ENCODE measurements at places on chromosomes 4 and X.
A peak's percentile ranks its signal among the peaks of the same experiment; 100 is the strongest.

DNA sequence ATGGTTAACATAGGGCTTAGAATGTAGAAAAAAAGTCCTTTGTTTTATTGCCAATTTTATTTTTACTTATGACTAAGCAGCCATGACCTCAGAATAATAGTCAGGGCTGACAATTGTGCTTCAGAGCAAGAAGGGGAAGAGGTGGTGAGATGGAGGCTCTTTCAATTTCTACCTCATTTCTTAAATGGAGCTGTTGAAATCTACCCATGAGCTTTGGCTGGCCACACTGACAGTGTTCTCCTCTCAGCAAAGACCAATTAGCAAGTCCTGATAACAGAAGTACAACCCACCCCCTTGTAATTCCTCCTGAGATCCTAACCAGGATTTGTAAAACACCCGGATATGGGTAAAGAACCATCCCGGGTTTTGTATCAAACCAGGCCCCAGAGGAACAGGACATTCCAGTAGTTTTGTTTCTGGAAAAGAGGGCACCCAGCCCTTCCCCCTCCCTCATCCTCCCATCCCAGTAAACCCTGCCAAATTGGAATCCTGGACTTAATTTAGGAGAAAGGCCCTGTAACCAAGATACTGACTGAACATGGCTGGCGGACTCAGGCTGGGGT is at the start of gene HEPH:
Gene HEPH, plus strand, starts transcription at position 399 of the 563 bp plus-strand sequence. CDS start 6,324 bp downstream, outside the sequence.
- DNase-seq: no peak

DNA sequence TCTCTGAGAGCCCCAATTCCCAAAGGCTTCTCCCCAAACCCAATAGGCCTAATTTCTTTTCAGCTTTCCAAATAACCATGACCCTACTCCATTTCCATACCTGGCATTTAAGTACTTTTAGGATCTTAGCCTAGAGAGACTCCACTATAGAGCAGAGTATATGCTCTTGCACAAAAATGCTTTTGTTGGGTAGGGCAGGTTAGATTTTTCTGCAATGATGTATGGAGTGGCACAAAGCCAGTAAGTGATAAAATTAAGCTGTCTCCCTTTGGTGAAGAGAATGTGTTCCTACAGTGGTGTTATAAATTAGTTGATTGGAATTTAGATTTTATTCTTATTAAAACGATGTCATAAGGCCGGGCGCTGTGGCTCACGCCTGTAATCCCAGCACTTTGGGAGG is 124.9 kb downstream of the INPP4B start:
- DNase-seq: no peak

DNA sequence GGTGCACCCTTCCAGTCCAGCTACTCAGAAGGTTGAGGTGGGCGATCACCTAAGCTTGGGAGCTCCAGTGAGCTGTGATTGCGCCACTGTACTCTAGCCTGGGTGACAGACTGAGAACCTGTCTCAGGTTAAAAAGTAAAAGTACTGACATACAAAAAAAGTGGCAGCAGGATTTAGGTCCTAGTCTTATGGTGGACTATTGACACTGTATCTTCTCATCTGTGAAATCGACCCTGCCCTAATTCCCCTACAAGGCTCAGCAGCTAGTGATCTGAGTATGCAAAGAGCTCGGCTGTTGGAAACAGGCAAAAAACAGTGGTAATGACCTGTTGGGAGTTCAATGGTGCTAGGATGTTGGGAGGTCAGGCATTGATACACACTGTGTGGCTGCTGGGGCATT is 57.0 kb downstream of the LEF1 start:
- DNase-seq: no peak

GRCh38 chrX:72123471-72124185 is 8.1 kb downstream of the RTL5 start:
- DNase-seq: peak; percentile 44

DNA sequence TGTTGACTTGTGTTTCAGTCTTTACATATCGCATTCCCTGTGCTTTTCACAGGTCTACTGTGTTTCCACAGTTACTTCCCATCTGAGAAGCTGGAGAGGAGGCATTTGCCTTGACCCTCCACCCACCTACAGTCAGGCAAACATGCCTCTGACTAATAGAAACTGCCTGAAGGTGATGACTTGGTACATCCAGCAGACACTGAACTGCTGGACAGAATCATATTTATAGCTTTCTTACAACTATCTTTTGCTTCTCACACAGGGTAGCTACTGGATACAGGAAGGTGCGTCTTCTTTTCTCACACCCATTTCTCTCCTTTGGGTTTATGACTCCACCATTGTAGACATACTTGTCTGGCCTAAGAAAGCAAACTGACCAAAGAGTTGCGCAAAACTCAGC is 58.0 kb downstream of the VGLL1 start:
- DNase-seq: no peak

DNA sequence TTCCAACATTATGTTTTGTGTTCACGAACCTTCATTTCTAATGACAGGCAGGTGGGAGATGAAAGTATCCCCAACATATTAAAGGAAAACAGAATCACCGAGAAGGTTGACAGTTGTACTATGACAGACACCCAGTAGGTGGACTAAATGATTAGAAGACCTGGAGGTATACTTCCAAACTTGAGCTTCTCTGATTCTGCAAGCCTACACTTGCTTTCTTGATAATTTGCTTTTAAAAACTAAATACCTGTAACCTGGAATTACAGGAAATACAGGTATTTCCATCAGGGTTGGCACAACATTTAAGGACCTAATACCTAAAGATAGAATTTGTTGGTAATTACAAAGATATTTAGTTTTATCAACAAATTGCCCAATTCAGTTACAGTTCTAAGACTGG is 43.4 kb downstream of the C4orf51 start:
- no peak for DNase-seq

DNA sequence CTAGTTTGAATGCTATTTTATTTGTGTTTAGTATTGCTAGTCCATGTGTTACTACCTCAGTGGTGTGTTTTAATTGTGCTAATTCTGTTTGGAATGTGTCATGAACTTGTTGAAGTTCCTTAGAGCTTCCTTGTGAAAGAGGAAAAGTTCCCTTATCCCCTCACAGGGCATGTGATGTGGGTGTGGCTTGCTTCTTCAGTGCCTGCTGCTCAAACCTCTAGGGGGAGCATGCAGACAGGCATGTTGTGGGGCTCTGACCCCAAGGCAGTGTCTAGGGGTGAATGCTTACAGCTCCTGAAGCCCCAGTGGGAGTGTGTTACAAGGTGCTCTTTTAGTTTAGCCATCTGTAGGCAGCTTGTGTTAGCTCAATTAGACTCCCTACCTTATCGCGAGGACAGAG is 86.5 kb downstream of the MAGED4 start:
- no peak for DNase-seq

- DNase-seq: peak; percentile 61
Observed at GRCh38 chrX:72003811-72004750, 93.4 kb downstream of the NHSL2 start.

DNA sequence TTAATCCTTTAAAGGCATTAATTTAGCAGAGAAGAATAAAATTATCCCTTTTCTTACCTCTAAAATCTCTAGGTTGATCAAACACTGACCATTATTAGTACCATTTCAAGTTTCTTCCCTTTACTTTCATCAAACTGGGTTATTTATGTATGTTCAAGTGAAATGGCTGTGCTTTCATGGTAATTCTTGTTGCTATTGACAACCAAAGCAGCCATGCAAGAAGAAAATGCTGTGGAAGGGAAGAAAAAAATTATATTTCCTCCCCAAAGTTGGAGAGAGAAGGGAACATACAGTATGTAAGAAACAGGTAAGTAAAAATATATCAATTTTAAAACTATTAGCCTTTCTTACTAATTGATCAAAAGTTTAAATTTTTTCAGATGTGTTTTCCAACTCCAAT is 16.2 kb downstream of the NPNT start:
- DNase-seq: no peak

DNA sequence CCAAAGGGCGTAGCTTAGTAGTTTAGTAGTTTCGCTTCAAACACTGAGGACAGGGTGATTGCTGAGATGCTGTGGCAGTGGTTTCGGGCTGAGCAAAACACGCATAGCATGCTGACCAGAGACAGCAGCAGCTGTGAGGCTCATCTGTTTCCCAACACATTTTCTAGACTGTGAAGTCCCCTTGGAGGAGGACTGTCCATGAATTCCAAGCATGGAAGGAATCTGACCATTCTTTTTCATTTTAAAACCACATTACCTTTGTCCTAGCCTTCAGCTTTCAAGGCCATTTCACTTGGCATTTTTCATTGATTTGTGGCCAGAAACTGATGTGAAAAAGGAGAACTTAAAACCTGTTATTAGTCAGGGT is 240.9 kb downstream of the PALLD start:
- no peak for DNase-seq

DNA sequence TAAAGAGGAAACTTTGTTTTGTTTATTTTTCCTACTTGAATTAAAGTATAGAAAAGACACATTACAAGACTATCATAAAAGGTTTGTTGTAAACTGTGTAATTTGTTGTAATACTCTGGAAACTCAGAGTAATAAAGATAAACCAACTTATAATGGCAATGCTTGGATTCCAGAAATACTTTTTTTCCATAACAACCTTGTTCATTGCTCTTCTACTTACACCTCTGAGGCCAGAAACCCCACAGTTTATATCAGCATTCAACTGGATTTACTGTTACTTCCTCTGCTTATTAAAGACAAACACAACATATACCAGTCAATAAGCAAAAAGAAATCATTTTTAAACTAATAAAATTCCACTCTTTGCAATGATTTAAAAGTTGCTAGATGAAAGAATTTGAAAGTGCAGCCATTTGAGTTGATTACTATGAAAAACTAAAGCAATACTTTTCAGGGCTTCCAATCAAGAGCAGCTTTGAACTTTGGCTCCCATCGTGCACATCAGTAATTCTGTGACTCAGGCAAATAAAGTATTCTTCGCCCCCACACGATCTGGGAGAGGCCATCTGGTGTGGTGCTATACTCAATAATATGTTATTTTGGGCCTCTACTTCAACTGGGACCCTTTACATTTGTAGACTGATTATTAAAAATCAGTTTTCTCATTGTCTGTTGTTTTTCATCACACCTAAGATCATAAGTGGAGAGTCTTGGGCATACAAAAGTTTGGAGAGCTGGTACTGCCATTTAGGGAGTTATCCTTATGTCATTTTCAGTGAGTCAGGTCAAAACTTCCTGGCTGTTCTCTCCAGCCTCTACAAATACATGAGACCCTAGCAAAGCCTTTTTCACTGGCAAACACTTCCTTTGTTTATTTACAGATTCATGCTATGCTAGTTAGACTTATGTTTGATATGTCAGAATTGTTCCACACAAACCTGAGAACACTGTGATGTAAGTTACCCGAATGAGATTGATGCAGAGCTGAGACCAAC is 20.5 kb downstream of the DDIT4L start:
- no peak for DNase-seq

DNA sequence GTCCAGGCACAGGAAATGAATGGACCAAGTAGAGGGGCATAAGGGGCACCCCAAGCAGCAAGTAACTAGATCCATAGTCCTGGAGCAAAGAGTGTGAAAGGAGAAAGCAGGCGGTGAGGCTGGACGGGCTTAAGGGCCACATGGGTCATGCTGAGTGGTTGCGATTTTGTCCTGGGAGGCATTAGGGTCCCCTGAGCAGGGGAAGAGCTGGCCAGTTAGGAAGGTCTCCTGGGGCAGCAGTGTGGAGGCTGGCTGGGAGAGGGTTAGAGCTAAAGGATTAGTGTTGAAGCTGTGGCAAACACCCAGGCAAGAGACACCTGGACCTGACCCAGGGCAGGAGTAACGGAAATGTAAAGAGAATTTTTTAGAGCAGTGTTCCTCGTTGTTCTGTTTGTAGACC is 26.5 kb downstream of the MYOZ2 start:
- no peak for DNase-seq

GRCh38 chrX:120664081-120664480 is 34.2 kb upstream of the C1GALT1C1 start:
- no peak for DNase-seq

DNA sequence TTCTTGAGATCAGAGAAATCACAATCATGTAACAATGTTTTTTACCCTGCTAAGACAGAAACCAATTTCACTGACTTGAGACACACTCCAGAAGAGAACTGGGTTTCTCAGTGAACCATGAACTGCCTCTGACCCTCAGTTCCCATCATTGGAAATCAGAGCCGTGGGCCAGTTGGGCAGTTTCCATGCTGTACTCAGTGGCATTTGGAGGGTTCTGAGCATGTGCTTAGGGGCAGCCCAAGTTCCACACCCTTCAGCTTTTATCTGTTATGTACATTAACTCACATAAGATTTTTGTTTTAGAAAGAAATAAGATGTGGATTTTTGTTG is 77.9 kb downstream of the BTC start:
- DNase-seq: no peak

- DNase-seq: no peak
Observed at GRCh38 chr4:59643682-59644081, 1556.4 kb upstream of the ADGRL3 start.

DNA sequence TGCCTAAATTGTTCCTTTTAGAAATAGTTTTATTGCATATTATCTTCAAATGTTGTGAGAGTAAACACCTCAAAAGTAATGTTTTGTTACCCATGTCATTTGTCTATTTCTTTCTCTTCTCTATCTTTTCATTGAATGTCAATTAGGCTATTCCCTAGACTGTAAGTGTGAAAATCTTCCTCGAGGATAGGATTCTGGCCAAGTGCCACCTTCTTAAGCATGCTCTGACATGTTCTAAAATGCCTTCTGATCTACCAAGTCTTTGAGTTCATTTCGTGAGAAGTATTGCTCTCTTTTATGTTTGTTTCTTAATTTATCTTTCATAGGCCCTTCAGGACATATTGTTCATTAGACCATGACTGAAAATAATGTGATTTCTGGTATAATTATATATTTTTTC is 44.1 kb upstream of the TLL1 start:
- DNase-seq: no peak

GRCh38 chr4:124132161-124132560 is 580.4 kb downstream of the ANKRD50 start:
- DNase-seq: no peak

- no peak for DNase-seq
Observed at GRCh38 chr4:93759506-93759905, 69.0 kb upstream of the ATOH1 start.

GRCh38 chr4:155772459-155773195 is 13.8 kb downstream of the GUCY1B1 start:
- DNase-seq: no peak

DNA sequence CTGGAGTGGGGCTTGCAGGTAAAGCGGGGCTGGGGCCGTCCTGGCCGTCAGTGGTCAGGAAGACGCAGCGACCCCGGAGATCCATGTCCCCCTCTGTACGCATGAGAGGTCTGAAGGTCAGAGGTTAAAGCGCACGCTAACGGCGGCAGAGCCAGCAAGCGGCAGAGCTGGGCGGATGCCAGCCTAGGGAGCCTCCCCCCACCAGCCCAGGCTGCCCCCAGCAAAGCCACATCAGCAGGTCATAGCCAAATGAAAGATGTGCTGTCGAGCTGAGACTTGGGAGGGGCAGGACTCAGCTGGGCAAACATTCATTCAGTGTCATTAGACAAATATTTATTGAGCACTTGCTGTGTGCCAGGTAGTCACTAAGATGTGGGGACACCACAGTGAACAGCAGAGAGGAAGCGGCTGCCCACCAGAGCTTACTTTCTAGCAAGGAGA is 593 bp upstream of the JAKMIP1 start:
- no peak for DNase-seq
